ENCODE measurements at places on chromosomes 5 and 9.
A peak's percentile ranks its signal among the peaks of the same experiment; 100 is the strongest.

GRCh38 chr5:44535621-44536020 lies 146.4 kb upstream of the FGF10 start:
- DNase-seq: no peak

- no peak for DNase-seq
Measured at GRCh38 chr9:128006332-128006996, 25.7 kb upstream of the EEIG1 start.

- no peak for DNase-seq
Measured at GRCh38 chr5:98794414-98795080, 21.1 kb downstream of the RGMB start.

DNA sequence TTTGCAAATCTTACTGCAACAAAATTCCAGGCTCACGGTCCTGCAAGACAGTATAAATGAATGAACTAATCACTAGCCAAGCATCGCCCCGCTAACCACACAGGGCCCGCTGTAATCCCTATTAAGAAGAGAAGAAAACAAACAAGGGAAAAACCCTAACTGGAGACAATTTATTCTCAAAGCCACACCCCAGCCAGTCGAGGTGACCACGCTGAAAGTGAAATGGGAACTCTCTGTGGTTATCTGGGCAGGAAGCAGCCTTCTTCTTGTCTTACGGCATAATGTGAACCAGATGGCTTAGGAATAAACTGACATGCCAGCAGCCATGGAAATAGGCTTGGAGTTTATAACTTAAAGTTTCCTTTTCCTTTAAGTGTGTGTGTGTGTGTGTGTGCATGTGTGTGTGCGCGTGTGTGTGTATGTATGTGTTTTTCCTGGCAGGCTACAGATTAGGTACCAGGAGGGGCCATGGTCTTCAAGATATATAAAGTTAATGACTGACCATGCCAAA lies 120.2 kb downstream of the SEMA6A start:
- no peak for DNase-seq

- no peak for DNase-seq
Measured at GRCh38 chr9:91082731-91083130, 279.0 kb downstream of the AUH start.

DNA sequence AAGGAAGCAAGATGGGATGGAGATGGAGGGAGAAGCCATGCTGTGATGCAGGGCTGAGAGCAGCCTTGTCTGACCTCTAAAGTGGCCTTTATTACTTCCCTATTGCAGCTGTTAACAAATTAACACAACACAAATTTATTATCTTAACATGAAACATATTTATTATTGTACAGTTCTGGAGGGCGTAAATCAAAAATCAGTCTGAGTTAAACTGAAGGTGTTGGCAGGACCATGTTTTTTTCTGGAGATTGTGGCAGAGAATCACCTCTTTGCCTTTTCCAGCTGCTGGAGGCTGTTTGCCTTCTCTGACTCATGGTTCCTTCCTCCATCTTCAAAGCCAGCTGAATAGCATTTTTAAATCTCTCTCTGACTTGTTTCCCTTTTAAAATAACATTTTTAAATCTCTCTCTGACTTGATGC lies 7.2 kb upstream of the MCC start:
- DNase-seq: peak; percentile 18

DNA sequence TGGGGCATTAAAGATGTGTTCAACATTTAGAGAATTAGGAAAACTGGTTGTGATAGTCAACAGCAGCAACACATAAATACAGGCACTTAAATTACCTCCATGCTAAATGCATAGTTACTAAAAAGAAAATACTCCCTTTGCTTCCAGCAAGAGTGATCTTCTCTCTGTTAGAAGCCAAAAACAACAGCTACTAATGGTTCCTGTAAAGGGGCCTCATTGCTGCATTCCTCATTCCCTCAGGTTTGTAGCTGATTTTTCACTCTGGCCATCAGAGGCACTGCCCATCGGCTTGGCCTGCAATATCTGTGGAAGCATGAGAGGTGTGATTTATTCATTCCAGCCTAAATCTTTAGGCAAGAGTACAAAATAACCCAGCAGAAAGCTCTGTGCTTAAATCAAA lies 466.0 kb upstream of the ADAMTS16 start:
- DNase-seq: no peak

GRCh38 chr9:103078581-103078980 lies 83.4 kb downstream of the CYLC2 start:
- DNase-seq: no peak

DNA sequence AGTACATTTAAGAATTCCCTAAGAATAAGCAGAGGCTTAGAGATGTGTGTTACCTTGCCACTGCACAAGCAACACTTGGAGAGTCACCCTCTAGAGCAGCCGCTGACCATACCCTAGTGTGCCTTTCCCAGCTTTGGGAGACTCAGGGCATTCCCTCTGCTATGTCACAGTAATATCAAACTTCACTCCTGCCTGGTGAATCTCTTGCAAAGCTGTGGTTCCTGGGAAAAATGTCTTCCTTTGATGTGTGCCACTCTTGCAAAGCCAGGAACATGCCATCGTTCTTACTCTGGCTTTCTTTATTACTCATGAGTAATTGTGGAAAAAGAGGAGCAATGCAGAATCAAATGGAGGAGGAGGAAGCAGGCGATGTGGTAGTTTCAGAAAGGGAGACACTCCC lies 173.2 kb downstream of the CCDC192 start:
- DNase-seq: peak; percentile 62

DNA sequence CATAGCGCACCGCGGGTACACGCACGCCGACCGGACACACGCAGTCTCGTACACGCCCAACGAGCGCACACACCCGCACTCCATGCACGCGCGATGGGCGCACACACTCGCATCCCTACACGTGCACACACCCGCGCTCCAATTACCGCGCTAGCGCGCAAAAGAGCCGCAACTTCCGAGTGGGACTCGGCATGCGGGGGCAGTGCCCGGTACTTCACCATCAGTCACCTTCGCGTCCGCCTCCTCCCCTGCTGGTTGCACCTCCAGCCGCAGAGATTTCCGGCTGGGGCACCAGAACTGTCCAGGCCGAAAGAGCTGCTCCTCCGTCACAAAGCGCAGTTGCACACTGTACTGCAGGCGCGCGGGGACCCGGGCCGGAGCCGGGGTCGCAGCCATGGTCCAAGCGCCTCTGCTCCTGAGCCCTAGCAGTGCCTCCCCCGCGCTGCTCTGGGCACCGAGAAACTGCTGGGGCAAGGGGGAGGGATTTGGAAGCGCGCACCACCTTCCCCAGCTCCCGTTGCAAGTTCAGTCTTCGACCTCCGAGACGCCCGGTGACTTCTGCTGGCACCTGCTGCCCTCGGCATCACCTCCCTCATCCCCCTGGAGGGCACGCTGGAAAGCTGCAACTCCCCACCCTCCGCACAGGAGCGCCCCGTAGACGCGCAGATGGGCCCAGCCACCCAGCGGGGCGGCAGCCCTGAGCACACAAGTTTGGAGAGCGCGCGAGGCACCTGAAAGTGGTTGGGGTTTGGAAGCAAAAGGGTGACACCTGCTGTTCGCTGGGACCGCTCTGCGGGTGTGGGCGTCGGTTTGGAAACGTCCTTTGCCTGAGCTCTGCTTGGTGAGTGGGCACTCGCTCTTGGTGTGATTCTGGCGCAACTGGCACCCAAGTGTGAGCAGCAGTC lies 337.4 kb upstream of the PUM3 start:
- no peak for DNase-seq

GRCh38 chr9:121666294-121666693 lies 14.9 kb downstream of the DAB2IP start:
- no peak for DNase-seq

DNA sequence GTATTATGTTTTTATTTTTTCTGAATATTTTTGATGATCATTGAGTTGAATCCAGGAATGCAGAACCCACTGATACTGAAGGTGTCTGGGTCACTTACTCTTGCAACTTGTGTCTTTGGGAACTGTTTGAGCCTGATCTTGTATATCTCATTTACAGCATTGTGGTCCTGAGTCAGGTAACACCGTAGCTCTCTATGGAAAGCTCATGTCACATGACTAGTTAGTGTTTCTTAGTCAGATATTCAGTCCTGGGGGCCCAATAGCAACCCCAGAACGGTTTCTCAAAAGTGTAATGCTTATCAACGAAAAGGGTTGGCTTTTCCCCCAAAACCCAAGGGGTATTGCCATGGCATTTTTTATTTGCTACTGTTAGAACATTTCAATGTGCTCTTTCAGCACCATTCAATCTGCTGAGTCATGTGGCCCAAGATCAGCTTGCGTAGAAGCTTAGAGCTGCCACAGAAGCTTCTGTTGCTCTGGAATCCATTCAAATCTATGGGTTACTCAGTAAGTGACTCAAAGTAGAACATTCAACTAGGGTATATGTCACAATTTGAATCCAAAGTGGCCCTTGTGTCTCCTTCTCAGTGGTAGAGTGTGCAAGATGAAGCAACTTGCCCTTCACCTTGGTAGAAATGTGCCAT lies 12.1 kb upstream of the PTAR1 start:
- no peak for DNase-seq

- no peak for DNase-seq
Measured at GRCh38 chr9:95729669-95730368, 145.7 kb upstream of the ERCC6L2 start.

DNA sequence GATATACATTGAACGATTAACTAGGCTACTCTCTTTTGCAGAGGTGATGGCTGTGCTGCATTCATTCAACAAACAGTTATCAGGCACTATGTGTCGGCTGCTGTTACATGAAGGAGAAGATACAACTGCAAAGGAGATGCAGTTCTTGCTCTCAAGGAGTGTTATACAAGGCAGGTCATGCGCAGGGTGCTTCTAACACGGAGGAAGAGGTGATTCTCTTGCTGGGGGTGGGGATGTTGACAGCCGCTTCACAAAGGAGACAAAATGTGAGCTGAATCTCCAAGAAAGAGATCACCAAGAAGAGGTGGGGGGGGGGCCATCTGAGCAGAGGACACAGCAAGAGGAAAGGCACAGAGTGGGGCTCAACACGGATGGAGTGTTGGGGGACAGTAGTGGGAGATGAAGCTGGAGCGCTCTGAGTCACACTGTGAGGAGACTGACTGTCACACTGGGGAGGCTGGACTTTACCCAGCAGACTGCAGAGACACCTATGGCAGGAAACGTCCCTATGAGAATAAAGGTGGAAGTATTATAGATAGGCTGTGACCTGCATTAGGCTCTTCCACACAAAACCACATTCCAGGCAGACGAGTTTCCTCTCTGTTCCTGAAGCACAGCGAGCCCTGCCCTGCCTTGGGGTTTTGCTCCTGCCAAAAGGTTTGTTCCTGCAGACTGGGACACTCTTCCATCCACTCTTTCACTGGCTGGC lies 20.9 kb downstream of the NDUFA8 start:
- no peak for DNase-seq

DNA sequence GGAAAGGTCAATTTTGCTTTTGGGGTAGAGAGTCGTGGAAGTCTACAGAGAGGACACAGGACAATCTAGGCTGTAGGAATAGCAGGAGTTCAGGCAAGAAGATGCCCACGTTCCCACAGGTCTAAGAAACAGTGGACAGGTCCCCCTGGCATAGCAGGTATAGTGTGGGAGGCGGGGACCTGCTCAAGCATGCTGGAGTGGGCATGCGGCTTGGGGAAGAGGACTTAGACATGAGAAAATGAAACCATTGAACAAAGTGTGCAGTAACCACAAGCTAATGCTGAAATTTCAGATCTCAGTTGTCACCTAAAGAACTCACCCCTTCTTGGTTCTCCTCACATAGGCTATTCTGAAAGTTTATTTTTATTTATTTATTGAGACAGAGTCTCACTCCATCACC lies 142.8 kb upstream of the EFNA5 start:
- DNase-seq: no peak

- DNase-seq: no peak
Measured at GRCh38 chr9:113644321-113644720, 180.8 kb downstream of the RGS3 start.

GRCh38 chr5:143265995-143266394 lies 137.5 kb downstream of the NR3C1 start:
- DNase-seq: no peak

- no peak for DNase-seq
Measured at GRCh38 chr9:92098638-92099037, 16.6 kb downstream of the SPTLC1 start.

- DNase-seq: no peak
Measured at GRCh38 chr9:72046630-72047456, 13.6 kb downstream of the C9orf57 start.

DNA sequence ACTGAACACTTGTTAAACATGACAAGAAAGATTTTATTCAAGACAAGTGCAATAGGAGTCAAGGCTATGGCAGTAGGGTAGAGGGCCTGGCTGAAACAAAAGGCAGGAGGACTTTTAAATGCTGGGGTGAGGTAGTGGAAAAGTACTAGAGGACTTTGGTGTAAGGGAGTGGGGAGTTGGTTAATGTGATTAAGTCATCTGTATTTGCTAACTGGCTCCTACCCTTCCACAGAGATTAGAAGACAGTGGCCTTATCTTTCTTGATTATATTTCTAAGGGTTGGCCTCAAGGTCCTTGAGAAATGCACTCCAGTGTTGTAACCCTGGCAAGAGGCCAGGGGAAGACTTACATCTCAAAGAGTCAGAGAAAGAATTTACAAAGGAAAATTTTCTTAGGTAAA lies 160.2 kb upstream of the FTMT start:
- no peak for DNase-seq

- DNase-seq: no peak
Measured at GRCh38 chr5:89769975-89770374, 639.6 kb downstream of the CETN3 start.

DNA sequence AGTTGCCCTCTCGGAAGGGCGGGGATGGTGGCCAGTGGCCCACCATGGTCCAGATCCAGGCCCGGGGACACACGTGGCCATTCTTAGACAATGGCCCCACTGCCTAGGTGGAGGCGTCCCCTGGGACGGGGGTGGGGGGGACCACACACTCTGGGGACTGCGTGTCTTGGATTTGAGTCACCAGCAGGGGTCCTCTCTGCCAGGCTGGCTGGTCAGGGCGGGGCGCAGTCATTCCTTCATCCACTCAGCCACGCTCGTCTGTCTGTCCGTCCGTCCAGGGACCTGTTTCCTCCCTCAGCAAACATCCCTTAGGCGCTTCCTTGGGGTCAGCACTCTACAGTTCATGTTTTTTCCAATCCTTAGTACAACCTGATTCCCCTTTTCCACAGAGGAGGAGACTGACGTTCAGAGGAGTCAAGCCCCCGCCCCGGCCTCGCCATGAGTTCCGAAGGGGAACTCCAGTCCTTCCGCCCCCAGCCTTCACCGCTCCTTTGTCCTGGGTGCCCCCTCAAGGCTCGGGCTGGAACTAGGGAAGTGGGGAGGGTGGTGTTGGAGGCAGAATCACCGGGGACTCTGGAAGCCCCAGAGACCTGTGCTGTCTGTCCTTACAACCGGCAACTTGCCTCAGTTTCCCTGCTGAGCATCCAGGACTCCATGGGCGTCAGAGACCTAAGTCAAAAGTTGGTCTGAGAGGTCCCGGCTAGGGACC lies 276.6 kb upstream of the MVB12B start:
- no peak for DNase-seq

GRCh38 chr5:138789771-138790242 lies 36.6 kb downstream of the CTNNA1 start:
- no peak for DNase-seq

GRCh38 chr9:84744195-84744594 lies 74.7 kb downstream of the NTRK2 start:
- no peak for DNase-seq

Data from LoVo (cell line).